Panc1 (cell line): ENCODE measurements at places on chromosomes 4 and X.

DNA sequence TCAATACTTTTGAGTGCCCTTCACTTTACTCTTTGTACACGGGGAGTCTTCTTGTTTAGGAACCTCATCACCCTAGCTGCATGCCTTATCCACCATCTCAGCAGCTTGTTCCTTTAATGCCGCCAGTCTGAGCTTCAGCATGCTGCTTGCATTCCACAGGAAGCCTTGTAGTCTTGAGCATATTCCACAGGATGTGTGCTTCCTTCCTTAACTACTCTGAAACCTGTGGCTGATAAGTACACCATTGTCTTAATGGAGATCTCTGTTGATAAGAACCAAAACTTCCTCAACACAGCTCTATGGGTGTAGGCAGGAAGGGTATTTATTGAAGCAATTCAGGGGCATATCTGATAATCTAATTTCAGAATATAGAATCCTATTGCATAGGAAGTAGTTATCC is 24.4 kb upstream of the CCNI start:
- no peak for DNase-seq

- no peak for DNase-seq
These were observed 370.0 kb downstream of the GPAT3 start for GRCh38 chr4:83905952-83906351.

GRCh38 chr4:180860089-180860720 is 1383.0 kb upstream of the TENM3 start:
- DNase-seq, result no peak

GRCh38 chrX:16210061-16210460 is 42.8 kb downstream of the MAGEB17 start:
- no peak for DNase-seq

GRCh38 chr4:11889099-11889498 is 460.4 kb upstream of the HS3ST1 start:
- no peak for DNase-seq

DNA sequence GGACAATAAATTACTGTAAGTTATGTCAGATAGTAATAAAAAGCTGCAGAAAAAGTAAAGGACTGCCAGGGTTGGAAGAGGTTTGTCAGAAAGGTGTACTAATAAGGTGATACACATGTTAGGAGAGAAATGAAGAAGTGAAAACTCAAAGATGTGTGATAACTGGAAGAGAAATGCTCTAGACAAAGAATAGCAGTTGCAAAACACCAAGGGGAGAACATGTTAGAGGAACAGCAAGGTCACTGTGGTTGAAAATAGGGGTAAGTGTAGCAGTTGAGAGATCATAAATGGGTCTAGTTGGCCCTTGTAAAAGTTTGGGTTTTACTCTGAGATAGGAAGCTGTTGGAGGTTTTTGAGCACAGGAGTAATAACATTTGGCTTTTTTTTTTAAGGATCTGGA is 46.9 kb downstream of the HSPA4L start:
- no peak for DNase-seq

GRCh38 chrX:39162322-39162735 is 361.1 kb downstream of the MID1IP1 start:
- no peak for DNase-seq

- no peak for DNase-seq
These were observed 235.7 kb upstream of the HAND2 start for GRCh38 chr4:173765751-173766150.

DNA sequence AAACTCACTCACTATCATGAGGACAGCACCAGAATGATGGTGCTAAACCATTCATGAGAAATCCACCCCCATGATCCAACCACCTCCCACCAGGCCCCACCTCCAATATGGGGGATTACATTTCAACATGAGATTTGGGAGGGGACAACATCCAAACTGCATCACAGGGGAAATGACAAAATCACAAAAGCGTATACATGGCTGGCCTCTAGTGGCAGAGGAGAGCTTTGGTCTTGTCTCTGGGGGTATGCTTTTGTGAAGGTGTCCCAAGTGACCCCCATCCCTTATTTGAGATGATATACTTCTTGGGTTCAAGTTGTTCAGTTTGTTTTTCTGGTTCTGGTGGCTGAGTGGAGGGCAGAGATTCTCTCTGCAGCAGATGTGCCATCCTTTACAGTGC is 8.5 kb upstream of the SETD7 start:
- DNase-seq, result no peak

GRCh38 chr4:173519111-173520101 is 10.6 kb downstream of the HAND2 start:
- no peak for DNase-seq

DNA sequence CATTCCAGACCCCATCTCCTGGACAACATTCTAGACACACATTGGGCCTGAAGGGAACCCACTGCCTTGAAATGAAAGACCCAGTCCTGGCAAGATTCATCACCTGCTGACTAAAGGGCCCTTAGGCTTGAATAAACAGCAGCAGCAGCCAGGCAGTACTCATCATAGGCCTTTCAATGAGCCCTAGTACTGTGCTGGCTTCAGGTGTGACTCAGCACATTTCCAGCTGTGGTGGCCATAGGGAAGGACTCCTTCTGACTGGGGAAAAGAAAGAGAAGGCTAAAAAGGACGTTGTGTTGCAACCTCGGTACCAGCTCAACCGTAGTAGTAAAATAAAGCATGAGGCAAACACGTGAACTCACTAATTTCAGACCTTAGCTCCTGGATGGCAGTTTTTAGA is 344.0 kb downstream of the ACTRT1 start:
- no peak for DNase-seq

GRCh38 chr4:115110191-115111181 is 2.9 kb downstream of the NDST4 start:
- no peak for DNase-seq

DNA sequence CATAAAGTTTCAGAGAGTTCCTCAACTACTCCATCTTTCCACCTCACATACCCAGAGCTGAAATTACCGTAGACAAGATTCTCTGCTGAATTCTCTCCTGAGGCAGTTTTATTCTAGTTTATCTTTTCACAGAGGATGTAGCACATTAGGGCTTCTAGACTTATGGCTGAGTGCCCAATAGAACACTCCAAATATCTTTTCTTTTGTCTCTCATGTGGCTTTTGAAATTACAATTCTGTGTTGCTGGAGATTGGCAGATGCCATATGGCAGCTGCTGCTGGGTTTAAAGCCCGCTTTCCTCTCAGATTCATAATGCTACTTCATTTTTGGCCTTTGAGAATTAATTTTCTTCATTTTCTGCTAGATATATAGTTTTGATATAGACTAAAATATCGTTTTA is 107.6 kb upstream of the BANK1 start:
- DNase-seq, result no peak

DNA sequence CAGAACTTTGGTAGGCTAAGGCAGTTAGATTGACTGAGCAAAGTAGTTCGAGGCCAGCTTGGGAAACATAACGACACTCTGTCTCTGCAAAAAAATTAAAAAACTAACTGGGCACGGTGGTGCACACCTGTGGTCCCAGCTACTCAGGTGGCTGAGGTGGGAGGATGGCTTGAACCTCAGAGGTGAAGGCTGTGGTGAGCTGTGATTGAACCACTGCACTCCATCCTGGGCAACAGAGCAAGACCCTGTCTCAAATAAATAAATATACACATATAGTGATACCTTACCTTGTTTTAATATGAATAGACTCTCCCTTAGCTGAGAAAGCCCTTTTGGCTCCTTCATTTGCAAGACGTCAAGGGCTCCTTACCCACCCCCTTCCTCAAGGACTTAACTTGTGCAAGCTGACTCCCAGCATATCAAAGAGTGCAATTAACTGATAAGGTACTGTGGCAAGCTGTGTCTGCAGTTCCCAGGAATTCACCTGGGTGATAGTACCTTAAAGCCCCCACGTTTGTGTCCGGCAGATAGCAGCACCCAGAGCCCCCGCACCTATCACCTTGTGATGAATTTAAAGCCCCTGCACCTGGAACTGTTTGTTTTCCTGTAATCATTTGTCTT is 655.6 kb upstream of the GALNTL6 start:
- no peak for DNase-seq

DNA sequence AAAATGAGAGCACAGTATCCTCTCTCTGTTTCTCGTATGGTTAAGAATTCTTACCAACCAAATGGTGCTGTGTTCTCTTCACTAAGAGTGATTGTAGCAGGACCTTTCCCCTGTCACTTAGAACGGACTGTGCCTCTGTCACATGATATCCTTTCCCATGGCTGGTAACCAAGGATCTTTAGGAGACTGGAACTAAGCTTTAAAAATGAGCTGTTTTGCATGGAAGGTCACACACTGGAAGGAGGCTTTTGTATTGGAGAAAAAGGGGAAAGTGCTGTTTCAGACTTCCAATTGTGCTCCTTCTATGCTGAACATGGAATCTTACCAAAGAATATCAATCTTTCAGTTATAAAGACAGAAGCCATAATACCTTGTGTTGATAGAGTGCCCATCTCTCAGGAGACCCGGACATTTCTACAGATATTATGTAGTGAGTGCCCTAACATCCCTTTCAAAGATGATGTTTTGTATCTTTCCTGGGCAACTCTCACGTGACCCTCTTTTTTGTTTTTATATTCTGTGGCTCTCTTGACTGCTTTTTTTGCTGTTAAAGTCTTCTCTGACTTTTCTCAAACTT is 148.6 kb downstream of the SLC4A4 start:
- DNase-seq, result no peak

- DNase-seq, result no peak
These were observed 7.2 kb upstream of the MAGIX start for GRCh38 chrX:49155243-49155899.

DNA sequence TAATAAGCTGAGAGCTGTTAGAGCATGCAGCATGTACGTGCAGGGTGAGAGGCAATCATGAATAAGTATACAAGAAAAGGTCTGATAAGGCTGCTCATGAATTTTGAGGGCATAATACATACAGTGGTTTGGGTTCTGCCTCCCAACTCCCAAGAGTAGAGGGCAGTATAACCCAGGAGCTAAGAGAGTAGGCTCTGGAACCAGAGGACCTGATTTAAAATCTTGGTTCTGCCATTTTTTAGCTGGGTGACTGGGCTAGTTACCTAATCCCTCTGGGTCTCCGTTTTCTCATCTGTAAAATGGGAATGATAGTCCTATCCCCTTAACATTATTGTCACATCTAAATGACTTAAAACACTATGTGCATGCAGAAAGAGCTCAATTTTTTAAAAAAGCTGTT is 85.3 kb downstream of the LNX1 start:
- DNase-seq, result no peak
